SK-N-SH (cell line): ENCODE measurements at places on chromosomes 12 and 14.

- no peak for DNase-seq
These were observed 10.1 kb upstream of the SPSB2 start for GRCh38 chr12:6883252-6883651.

DNA sequence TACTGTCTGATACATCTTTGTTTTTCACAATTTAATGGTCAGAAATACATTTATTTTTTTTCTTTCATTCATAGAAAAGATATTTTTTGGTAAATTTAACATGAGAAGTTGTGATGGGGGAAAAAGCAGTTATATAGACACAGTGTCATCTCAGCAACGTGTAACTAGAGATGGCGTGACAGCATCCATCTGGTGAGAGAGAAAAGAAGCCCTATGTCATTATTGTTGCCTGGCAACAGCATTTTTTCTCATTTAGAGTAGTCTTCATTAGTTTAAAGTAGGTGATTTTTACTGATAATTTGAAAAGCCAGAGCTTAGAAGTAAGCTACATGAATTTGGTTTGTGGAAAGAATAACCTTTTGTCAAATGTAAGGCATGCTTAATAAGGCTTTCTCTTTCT is 128.6 kb downstream of the ACSS3 start:
- DNase-seq, result no peak

GRCh38 chr14:76245097-76245496 is 93.4 kb downstream of the GPATCH2L start:
- no peak for DNase-seq

- DNase-seq, result no peak
These were observed 31.7 kb downstream of the GALNT4 start for GRCh38 chr12:89492883-89493282.
